ENCODE measurements at places on chromosomes 16 and 17.
A peak's percentile ranks its signal among the peaks of the same experiment; 100 is the strongest.

DNA sequence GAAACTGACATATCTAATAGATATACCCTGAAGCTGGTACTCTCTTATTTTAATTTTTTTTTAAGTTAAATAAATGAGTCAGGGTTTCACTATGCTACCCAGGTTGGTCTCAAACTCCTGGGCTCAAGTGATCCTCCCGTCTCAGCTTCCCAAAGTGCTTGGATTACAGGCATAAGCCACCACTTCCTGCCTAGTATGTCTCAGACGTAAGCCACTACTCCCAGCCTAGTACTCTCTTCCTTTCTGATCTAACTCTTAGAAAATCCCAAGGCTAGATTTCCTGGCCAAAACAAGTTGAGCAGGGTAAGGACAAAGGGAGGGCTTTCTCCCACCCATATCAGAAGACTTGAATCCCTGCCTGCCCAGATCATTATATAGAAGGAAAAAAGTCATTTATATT, 33.7 kb downstream of the HOXB1 start:
- no peak for DNase-seq

GRCh38 chr17:59702304-59702703, 4.9 kb downstream of the PTRH2 start:
- DNase-seq = no peak

GRCh38 chr16:27285676-27286196, 17.2 kb upstream of the NSMCE1 start:
- DNase-seq = no peak

DNA sequence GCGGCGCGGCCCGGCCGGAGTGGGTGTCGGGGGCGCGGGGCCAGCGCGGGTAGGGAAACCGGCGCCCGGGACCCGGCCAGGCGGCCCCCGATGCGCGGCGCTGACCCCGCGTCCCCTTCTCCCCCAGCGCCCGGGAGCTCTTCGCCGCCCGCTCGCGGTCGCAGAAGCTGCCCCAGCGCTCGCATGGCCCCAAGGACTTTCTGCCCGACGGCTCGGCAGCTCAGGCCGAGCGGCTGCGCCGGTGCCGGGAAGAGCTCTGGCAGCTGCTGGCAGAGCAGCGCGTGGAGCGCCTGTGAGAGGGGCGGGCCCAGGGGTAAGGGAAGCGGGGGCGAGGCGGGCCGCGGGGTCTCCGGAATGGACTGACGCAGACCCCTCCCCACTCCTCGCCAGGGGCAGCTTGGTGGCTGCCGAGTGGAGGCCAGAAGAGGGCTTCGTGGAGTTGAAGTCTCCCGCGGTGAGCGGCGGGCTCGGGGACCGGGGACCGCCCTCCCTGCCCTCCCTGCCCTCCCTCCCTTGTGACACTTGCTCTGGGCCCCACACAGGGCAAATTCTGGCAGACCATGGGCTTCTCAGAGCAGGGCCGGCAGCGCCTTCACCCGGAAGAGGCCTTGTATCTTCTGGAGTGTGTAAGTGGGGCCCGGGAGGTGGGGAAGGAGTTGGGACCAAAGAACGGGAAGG, 430 bp downstream of the TSEN54 start:
- no peak for DNase-seq

GRCh38 chr16:25751230-25751835, 59.6 kb downstream of the HS3ST4 start:
- DNase-seq = no peak

GRCh38 chr17:68387435-68388218, 69.7 kb downstream of the WIPI1 start:
- DNase-seq = no peak

DNA sequence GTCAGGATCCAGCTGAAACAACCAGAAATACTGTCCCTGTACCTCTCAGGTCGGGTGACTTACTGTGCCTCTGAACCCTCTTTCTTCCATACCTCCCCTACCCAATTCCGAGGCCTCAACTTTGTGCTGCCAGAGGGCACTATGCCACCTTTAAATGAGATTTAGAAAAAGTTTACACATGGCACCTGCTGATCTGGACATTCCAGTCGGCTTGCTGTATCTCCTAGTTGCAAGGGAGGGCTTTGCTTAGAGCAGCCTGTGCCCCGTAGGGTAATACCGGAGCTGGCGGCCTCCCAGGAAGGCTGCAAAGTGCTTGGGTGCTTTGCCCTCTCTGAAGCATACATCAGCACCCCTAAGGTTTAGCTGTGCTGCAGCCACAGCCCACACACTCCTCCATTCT, 306.0 kb upstream of the RBFOX1 start:
- DNase-seq = no peak

DNA sequence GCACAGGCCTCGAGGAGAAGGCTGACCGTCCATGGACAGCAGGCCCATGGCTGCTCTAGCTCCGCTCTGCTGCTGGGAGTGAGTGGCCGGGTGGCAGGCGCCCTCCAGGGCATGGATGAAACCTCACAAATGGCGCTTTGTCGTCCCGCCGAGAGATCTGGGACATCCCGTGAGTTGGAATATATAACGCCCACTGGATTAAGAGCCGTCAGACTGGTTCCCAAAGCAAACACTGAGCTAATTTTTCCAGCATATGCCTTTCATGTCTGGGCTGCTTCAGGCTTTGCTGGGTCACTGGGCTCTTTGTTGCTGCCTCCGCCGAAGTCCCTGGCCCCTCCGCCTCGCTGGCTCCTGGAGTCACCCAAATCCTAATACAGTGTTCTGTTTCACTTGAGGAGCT, 266.3 kb downstream of the FOXL1 start:
- no peak for DNase-seq

DNA sequence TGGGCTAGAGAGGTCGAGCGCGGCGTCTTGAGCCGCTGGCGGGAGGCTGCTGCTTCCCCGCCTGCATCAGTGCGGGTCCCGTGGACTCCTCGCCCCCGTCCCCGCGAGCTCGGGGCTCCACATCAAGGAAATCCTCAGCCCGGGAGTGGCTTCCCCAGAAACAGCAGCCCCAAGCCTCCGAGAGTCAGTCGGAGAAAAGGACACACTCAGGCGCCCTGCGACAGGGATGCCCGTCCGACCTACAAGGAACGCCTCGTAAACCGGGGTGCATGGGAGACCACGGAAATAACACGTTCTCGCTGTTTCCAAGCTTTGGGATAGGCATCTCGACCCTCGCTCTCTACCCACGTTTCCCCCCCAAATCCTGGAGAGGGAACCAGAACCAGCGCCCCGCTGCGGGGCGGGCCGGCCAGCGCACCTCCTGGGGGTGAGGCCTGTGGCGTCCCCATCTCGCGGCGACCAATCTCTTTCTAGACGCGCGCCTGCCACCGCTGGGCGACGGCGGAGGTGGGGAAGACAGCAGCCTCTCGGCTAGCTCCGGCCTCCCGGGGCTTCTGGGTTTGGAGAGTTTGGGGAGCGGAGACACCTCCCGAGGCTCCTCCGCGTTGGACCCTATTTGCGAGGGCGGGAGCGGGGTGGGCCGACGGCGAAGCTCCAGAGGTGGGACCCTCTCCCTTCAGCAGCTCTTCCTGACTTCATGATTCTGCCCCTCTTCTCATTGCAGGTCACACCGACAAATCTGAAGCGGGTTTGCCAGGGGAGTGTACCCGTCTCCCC, 759 bp upstream of the TP53I13 start:
- no peak for DNase-seq

DNA sequence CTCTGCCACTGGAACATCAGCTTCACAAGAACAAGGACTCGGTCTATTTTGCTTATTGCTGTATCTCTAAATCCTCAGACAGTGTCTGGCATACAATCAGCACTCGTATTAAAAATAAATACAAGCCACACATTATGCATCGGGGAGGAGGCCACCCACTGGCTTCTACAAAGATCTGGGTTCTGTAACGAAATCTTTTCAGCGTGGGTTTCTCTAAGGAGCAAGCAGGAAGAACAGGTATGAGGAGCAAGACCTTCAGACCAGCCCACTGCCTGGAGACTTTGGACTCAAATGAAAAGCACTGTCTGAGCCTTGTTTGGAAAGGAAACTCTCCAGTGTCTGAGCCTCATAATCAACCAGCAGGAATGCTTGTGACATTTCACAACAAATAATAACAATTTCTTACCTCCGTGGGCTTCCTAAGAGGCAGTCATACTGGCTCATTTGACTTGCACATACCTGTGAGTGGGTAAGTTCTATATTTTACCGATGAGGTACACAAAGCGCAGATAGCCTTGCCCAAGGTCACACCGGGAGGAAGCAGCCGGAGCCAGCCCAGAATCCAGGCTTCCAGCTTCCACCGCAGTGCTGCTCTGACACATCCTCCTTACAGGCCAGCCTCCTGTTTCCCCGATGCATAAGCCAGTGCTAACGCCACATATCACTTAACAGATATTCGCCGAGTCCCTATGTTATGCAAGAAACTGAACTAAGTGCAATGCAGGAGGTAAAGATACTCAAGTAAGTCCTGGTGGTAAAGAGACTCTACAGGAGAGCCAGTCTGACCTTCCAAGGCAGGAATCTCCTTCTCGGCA, 118.6 kb upstream of the TNRC6C start:
- no peak for DNase-seq

DNA sequence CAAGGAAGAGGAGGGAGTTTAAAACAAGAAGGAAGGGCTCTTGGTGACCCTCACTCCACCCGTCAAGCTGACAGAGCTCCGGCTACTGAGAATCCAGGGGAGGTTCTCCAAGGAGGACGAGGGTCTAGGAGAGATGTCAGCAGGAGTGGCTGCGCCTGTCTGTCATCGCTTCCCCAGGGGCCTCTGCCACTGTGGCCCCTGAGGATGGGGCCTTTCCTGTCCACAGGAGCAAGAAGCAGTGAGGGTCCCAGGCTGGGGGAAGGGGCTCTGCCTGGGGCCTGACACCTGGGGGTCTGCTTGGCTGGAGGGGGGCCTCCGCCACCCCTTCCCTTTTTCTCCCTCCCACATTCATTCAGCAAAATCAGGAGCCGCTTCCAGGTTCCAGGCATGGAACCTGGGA, 66.5 kb upstream of the TNRC6C start:
- DNase-seq = no peak

DNA sequence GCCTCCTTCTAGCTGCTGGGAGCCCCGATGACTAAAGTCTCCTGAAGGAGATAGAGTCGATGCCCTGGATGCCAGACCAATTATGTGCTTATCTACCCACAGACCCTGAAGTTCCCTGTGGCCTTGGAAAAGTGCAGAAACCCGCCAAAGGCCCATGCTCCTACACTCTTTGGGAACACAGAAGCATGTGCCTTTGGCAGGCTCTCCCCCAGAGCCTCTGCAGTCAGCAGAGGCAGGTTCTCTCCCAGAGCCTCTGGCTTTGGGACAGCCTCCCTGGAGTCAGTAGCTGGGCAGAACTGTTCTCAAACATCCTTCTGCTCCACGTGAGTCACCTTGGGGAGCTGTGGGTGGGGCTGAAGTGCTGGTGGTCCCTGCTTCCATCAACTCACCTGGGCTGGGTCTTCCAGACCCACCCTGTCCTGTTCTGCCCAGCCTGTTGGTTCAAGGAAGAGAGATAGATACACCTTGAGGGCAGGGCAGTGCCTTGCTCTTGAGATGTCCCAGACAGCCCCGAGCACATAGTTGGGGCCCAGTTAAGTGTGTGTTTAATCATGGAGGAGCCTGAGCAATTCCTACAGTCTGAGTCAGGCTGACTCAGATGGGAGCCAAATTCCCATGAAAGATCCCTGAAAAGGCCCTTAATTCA, 3.2 kb upstream of the CDK5RAP3 start:
- DNase-seq = no peak

DNA sequence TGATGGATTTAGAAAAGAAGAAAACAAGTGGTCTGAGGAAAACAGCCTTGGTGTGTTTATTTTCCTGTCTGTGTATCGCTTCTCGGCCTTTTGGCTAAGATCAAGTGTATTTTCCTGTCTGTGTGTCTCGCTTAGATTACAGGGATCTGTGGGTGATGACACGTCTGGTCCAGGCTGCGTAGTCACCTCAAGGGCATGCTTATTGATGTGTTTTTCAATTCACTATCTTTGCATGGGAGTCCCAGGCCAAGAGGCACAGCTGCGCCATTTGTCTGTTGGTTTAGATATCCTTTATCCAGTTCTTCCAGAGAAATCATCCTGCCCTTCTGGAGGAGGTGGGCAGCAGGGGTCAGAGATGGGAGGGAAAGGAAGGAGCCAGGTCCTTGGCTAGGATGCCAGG, 47.1 kb upstream of the STH start:
- DNase-seq = no peak

GRCh38 chr16:2205104-2205966, at the start of gene MLST8:
Gene MLST8 (plus strand): TSS chr16:2205454. CDS start chr16:2206086, 632 bp downstream.
- peak; percentile 68 for DNase-seq
